ENCODE measurements at places on chromosomes 5 and 9.

DNA sequence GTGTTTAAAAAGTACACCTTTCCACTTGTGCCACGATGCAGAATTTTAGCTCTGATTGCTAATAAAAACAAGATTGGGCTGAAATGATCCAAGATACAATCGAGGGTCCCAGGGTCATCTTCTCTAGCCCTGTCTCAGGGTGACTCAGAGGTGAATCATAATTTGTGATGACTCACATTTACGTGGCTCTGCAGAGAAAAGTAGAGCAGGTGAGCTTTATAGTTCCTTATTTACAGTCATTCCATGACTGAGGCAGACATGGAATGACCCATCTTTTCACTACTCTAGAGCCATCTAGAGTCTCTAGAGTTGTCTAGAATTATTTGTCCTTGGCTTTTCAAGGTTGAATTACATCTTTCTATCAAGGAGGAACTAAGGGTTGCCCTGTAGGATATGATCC lies 155.2 kb downstream of the GAS1 start:
- DNase-seq, result no peak

DNA sequence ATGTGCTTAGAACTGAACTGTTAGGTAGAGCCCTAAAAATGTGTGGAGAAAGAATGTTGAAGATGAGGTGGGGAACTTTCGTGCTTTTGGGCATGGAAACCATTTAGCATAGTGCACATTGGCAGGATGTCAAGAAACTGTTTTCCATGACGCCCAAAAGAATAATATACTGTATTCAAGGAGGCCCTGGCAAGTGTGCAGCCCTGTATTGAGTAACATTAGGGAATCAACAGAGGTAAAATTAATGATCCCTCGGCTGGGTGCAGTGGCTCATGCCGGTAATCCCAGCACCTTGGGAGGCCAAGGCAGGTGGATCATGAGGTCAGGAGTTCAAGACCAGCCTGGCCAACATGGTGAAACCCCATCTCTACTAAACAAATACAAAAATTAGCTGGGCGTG lies 20.9 kb upstream of the PLIN2 start:
- no peak for DNase-seq

DNA sequence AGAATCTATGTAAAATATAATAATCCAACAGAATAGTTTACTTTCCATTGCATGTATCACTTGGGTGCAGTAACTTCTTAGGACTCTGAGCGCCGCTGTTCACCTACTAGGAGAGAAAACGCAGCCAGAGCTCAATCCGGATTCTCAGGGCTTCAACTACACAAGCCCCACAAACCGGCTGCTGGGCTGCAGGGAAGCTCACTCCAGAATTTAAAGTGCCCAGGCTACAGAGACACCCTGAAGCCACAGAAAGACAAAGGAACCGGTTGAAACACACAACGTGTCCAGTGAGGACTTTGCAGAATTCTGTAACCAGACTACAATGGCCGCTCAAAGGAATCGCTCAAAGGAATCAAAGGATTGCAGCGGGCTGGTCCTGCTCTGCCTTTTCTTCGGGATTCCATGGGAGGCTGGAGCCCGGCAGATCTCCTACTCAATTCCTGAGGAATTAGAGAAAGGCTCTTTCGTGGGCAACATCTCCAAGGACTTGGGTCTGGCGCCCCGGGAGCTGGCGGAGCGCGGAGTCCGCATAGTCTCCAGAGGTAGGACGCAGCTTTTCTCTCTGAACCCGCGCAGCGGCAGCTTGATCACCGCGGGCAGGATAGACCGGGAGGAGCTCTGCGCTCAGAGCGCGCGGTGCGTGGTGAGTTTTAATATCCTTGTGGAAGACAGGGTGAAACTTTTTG lies at the start of gene PCDHGA10:
TSS of gene PCDHGA10 (plus strand) at position 134 of the 686 bp plus-strand sequence. CDS start at position 323, 189 bp downstream.
- DNase-seq, result peak; percentile 86

GRCh38 chr9:22240619-22241018 lies 206.0 kb upstream of the DMRTA1 start:
- peak; percentile 35 for DNase-seq

DNA sequence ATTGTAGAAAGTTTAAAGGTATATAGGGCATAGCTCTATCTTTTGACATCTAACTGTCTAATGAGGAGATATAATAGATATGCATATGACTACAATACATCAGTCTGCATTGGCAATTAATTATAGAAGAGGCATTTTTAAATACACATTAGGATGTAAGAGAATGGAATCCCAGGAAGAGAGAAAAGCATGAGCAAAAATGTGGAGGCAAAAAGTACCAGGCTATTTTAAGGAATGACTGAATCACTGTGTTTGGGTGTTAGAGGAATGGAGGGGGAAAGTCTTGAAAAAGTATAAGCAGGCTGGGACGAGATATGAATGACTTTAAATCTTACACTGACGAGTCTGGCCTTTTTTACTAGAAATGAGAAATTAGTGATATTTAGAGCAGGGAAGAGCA lies 138.4 kb upstream of the ZNF462 start:
- no peak for DNase-seq

GRCh38 chr5:96017951-96018350 lies 56.3 kb upstream of the ELL2 start:
- no peak for DNase-seq

- no peak for DNase-seq
These were observed 28.6 kb upstream of the TAS2R1 start for GRCh38 chr5:9658706-9659105.

- DNase-seq, result no peak
These were observed 165.6 kb downstream of the PALM2AKAP2 start for GRCh38 chr9:109945573-109945972.

DNA sequence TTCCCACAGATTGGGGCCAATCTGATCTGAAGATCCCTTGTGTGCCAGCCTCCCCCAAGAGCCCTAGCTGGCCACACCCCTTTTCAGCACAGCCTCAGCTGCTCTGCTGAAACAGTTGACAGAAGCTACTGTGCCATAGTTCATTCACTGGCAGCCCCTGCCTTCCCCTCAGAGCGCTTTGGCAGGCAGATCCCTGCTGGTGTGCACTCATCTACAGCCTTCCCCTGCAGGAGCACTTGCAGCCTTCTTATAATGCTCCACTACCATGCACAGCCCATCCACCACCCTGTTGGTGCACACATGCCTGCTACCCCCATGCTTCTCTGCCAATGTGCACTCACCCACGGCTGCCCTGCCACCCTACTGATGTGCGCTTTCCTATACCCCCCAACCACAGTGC lies 471.3 kb downstream of the MTRR start:
- DNase-seq, result no peak

- no peak for DNase-seq
These were observed 299.0 kb downstream of the TLR4 start for GRCh38 chr9:118003240-118003639.

DNA sequence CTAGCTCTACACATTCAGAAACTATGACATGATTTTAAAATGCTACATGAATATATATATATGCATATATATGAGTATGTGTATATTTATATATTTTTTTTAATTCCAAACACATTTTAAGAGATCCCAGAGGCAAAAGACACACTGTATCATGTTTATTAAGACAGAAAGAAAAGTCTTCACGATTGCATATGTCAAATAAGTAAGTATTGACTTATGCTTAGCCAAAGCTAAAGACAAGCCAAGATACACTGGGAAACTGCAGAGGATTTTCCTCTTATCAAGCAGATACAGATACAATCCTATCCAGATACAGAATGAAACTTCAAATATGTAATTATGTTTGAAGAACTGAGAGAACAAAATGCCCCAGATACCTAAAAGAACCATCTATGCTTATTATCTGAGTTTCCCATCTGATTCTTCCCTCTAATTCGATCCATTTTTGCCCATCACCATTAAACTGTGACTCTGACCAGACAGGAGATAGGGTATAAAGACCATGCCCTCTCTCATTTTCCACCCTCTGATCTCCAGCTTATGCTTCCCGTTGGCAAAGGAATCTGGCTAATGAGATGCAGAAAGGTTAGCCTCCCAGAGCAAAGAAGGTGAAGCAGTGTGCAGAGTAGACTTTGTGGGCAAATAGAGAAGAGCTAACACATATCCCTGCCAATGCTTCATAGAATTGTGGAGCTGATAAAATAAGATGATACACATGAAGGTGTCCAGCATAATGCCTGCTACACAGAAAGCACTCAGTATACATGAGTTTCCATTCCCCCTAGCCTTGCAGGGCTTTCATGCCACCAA lies 131.0 kb upstream of the TARS1 start:
- DNase-seq, result no peak

GRCh38 chr9:135581636-135582426 lies 20.3 kb downstream of the PAEP start:
- no peak for DNase-seq
